Left ventricle myocardium superior (tissue), 1 donor: ENCODE measurements at places on chromosomes 6 and 20. TPM values are rescaled to one million over a fixed set of nuclear protein-coding genes. Genes with fewer than 3 reads are reported as not detected.

The FAM83D gene
- total RNA-seq = 0.20 TPM

The TCF15 gene
- total RNA-seq = 11.8 TPM

The VSTM2L gene
- 10.3 TPM for total RNA-seq

The TINAG gene
- 0.15 TPM for total RNA-seq

The PROKR2 gene
- not detected for total RNA-seq

DNA sequence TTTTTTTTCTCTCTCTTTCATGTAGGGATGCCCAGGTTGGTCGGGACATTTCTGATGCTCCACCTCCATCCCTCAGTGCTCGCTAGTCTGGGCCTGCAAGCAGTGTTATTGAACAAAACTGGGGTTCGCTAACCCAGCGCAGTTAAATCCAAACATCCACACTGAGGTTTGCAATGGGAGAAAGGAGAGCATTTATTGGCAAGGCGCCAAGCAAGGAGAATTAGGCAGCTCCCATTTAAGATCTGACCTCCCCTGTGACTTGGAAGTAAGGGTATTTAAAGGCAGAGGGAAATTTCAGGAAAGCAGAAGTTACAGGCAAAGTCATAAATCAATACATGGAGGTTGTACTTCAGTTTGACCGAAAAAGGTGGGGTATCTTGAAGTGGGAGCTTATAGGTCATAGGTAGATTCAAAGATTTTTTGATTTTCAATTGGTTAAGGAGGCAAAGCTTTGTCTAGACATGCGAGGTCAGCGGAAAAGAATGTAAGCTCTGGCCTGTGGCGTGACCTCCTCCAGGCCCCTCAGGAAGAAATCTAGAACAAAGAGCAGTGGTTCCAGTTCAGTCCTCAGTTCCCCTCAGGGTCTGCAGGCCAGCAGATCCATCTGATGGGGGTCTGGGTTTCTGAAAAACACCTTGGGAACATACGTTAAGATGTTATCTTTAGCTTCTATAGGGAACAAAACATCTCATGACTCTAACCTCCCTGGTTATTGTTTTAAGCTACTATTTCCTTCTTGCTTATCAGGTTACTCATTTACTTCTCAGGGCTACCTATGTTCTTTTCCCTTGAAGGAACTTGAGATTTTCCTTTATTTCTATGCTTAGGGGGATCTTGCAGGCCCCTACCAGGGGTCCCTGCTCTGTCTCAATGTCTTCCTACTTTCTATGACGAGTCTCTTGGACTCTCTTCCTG is 66.0 kb upstream of the KIF16B start:
- DNase-seq = no peak

DNA sequence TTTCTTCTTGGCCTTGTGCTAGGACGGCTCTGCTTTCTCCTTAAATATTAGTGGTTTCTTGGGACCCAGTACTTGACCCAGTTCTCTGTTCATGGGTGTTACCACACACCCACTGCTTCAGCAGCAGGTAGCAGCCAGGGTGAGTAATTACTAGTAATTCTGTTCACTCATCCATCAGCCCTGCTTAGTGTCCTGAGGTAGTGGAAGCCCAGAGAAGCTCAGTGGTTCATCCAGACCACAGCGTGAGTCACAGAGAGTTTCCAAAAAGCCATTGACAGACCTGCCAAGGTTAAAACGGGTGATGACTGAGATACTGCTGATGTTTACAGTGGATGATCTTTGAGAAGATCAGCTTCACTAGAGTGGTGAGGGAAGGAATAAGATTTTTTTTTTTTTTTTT is 51.7 kb upstream of the HINT3 start:
- DNase-seq = no peak

DNA sequence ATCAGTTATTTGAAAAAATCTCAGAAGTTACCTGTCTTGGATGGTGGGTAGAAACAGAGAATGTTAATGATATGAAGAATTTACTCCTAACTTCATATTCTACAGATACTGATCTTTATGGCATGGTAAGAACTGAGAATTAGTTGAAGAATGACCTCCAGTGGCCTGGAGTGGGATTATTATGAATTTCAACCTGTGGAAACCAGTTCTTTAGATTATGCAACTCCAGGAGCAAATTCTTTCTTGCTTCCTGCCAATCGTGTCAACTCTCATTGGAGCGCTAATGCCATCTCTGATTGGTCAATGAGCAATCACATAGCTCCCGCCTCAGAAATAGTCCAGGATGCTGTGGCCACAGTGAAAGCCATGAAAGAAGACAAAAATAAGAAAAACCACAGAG is 40.6 kb downstream of the LYRM2 start:
- DNase-seq = no peak

DNA sequence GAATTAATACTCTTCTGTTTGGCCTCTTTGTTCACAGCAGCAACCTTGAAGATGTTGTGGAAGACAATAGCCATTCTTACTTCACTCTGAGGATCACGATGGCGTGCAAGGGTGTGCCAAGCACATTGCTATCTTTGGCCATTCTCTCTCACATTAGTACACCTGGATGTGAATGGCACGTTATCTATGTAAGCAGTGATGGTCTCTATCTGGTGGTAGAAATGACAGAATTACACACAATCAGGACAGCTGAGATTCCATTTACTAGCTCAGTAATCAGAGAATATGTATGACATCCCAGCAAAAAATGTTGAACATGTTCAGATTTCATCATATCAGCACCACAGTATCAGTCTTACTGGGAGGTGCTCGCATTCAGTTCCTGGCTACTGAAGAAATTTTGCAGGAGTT is 116.2 kb downstream of the LCA5 start:
- no peak for DNase-seq

DNA sequence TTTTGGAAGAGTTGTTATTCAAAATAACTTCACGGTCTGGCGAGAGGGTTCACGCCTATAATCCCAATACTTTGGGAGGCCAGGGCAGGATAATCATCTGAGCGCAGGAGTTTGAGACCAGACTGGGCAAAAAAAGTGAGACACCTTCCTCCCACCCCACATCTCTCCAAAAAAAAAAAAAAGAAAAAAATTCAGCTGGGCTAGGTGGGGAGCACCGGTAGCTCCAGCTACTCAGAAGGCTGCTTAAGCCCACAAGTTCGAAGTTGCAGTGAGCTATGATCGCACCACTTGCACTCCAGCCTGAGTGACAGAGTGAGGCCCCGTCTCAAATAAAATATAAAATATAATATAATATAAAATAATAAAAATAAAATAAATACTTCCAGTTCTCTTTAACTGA is 10.4 kb downstream of the OR2B2 start:
- no peak for DNase-seq

DNA sequence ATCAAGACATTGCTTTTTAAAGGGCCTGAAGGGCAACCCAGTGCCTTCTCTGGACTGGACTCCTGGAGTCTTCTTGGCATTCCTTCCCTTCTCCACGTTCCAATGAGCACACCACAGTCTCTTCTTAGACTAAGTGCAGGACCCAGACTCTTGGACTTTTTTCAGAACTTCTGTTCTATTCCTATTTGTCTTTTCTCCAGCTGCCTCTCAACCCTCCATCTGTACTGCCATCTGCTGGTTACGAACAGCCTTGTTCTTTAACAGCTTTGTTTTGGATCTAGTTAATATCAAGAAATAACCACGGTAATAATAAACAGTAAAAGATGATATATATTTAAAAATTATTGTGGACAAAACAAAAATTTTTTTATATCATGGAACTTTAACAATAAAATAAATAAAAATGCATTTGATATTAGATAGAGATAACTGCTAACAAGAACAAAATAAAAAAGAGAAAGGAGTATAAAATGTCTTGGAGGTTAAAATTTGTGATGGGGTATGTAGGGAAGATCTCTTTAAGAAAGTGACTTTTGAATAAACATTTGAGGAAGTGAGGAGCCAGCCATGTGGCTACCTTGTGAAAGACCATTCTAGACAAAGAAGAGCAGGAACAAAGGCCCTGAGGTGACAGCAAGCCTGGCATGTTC is 105.1 kb upstream of the HCRTR2 start:
- no peak for DNase-seq
